ACHN (cell line): ENCODE measurements at places on chromosomes 5 and 9.

- no peak for DNase-seq
These were observed 20.4 kb upstream of the ZNF354B start for GRCh38 chr5:178839319-178839704.

DNA sequence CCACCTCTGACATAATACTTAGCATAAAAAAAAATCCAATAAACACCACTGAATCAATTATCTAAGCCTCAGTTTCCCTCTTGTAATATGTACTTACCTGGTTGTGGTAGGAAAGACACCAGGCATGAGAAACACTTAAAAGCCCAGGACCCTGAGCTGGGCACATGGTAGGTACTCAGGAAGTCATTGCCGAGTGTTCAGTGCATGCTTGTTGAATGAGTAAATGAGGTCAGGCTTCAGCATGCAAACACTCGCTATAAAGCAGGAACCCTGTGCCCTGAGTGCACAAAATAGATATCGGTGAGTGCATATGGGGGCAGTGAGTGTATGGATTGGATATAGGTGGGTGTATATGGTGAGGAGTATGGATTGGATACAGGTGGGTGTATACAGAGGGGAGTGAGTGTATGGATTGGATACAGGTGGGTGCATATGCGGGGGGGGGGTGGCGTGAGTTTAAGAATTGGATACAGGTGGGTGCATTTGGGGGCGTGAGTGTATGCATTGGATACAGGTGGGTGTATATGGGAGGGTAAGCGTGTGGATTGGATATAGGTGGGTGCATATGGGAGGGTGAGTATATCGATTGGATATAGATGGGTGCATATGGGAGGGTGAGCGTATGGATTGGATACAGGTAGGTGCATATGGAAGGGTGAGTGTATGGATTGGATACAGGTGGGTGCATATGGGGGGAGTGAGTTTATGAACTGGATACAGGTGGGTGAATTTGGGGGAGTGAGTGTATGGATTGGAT, 194.3 kb upstream of the MSX2 start:
- DNase-seq, result no peak

GRCh38 chr5:3489239-3489843, 106.3 kb upstream of the IRX1 start:
- no peak for DNase-seq

DNA sequence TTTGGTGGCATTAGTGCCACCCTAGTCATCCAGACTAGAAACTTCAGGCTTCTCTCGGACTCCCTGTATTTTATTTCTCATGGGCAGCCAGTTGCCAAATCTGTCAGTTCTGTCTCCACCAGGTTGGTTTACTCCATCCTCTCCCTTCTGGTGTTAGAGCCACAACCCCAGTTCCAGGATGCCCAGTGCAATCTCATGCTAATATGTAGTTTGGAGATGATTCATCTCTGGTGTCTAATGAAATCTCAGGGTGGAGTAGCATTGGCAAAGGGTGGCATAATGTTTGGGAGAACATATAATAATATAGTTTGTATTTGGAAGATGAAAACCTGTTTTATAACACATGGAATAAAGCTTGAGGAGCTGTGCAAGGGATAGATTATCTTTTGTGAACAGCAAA, 30.2 kb downstream of the SLC46A2 start:
- no peak for DNase-seq

- no peak for DNase-seq
These were observed 57.6 kb downstream of the TMOD1 start for GRCh38 chr9:97559111-97559514.

GRCh38 chr5:142692321-142692894, 6.5 kb upstream of the FGF1 start:
- DNase-seq, result no peak

DNA sequence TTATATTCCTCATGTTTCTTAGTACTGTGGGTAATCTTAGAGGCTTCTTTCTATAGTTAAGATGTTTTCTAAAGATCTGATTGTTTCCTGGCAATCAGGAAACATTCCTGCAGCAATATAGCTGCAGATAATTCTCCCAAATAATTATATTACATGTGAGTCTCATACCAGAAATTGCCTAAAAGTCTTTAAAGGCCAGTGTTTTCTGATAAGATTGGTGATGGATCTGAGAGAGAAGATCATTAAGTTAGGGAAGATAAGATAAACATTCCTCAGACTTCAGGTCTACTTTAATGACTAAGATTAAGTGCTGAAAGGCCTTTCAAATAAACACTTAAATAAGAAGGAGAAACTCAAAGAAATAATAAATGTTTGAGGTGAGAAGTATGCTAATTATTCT, 107.7 kb upstream of the DAB2 start:
- no peak for DNase-seq

GRCh38 chr9:130557077-130557468, 22.3 kb upstream of the FUBP3 start:
- no peak for DNase-seq

GRCh38 chr9:136546697-136547501, 1.1 kb upstream of the NOTCH1 start:
- peak; percentile 51 for DNase-seq

DNA sequence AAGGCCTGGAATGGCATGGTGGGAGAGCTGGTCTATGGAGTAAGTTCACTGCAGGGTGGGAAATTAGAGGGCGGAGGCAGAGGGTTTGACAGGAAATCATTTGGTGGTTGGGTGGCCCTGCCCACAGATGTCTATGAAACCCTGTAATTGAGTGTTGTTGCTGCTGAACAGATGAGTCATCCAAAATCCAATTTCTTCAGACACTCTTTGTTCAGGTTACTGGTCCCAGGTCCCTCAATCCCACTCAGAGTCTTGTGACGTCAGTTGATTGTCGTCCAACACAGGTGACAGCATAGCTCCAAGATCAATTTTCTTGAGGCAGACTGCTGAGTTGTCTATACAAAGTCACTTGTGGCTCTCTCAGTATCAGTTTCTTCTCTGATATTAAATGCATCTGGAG, 208.6 kb downstream of the GRIA1 start:
- DNase-seq, result no peak

DNA sequence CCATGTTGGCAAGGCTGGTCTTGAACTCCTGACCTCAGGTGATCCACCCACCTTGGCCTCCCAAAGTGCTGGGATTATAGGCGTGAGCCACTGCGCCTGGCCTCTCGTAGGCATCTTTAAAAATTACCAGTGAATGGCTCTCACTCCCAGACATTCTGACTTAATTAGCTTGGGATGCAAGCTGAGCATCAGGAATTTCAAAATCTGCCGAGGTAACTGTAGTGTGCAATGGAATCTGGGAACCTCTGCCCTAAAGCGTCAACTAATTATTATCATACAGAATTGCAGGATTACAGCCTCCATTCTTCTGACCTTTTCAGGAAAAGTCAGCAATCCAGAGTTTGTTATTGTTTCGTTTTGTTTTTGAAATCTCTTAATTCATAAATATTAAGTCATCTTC, 213.4 kb upstream of the DMAC1 start:
- no peak for DNase-seq

DNA sequence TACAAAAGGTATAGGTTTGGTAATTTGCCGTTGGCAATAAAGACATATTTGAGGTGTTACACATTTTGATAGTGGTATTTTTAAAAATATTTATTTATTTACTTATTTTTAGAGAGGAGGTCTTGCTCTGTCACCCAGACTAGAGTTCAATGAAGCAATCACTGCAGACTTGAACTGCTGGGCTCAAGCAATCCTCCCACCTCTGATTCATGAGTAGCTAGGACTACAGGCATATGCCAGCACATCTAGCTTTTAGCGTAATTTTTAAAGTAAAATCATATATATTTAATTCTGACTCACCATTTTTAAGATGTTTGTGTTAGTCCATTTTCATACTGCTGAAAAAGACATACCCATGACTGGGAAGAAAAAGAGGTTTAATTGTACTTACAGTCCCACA, 1974.3 kb downstream of the EFNA5 start:
- no peak for DNase-seq

- DNase-seq, result no peak
These were observed 32.3 kb upstream of the FIBCD1 start for GRCh38 chr9:130971294-130971849.

DNA sequence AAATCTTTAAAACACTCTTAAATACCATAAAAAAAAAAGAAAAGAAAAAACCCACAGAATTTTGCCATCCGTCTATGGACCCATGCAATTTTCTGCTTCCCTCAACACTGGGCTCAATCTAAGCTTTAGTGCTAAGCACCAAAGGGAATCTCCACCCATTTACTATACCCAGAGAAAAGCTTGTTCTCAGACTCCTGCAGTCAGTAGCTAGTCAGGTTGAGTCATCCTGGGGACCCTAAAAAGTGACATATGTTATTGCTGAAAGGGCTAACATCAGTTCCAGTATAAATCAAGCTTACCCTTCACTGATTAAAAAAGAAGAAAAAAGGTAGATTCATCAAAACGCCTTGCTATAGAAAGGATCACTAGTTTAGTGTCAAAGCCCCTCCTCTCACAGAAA, 177.6 kb downstream of the MUSK start:
- DNase-seq, result no peak

GRCh38 chr9:74810200-74810599, 77.5 kb downstream of the TRPM6 start:
- no peak for DNase-seq

DNA sequence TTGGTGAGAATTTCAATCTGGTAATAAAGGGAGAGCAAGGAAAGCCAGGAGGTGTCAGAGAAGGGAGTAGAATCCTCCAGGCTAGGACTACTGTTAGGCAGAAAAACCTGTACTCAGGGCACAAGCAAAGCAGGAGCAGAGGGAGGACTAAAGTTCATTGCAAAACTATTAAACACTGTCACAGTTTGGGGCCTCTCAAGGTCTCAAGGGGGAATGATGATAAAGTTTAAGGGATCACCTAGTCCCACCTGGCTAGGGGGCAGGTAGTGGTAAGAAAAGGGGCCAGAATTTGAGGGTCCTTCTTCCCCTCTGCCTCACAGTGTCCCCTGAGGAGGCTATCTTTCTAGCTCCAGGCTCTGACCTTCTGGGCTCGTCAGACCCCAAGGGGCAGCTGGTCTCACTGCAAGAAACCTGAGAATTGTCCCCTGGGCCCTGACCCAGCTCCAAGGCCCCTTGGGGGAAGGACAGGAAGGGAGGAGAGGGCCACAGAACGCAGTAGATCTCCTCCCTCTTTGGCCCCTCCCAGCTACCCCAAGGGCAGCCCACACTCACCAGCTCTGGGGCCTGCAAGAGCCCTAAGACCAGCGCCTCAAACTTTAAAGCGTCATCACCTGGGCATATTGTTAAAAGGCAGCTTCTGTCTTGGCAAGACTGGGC, 974 bp downstream of the CCDC69 start:
- DNase-seq, result no peak

GRCh38 chr5:133728475-133728874, 116.1 kb upstream of the FSTL4 start:
- DNase-seq, result no peak

DNA sequence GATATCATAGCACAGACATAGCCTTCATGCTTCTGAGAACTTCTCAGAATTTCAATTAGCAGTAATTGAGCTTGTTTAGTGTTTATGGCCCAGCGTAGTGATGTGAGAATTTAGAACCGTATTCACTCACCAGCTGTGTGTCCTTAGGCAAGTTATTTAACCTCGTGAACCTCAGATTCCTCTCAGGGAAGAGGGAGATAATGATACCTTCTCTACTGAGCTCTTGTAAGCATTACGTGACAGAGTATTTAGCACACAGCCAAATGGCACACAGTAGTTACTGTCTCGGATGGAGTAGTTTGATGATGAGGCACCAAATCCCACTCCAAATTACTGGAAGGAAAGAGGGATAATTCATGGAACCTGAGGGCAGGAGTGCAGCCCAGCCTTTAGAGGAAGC, 429.3 kb downstream of the CCDC171 start:
- DNase-seq, result no peak

DNA sequence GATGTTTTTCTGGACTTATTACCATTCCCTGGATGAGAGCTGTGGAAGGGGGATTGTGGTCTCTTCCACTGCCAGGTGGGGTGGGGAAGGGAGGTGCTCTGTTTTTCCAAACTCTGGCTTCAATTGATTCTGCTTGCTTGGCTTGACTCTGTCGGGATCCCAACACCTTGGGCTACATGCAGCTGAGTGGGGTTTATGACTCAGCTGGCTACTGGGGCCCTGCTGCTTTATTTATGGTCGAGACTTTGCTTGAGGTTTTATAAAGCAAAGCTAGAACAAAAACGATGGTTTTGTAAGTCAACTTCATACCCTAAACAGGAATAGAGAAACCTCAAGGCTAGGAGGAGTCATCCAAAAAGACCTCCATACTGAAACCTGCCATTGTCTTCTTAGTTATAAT, 76.3 kb downstream of the AOPEP start:
- DNase-seq, result no peak

- no peak for DNase-seq
These were observed 131.4 kb upstream of the IRX4 start for GRCh38 chr5:2014058-2014610.

GRCh38 chr5:27938989-27939388, 900.6 kb upstream of the CDH9 start:
- DNase-seq, result no peak

- no peak for DNase-seq
These were observed 96.0 kb upstream of the PRR16 start for GRCh38 chr5:120367896-120368634.

DNA sequence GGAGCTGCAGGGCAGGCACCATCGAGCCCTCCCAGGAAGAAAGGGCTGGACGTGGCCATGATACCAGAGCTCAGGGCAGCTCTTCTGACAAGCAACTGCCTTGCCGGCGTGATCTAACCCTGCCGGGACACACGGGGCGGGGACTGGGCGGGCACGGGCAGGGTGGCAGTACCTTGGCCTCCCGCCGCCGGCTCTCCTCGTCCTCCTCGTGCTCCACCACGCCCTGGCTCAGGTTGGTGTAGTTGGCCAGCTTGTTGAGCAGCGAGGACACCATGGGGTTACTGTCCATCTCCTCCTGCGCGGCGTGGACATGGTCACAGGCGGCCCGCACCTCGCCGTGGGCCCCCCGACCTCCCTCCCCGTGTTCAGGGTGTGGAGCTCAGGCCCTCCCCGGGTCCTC, 18.5 kb downstream of the SLC12A7 start:
- DNase-seq, result no peak

GRCh38 chr9:100303747-100304146, 49.0 kb downstream of the TEX10 start:
- no peak for DNase-seq

GRCh38 chr5:153584126-153584959, 93.9 kb downstream of the GRIA1 start:
- DNase-seq, result no peak

DNA sequence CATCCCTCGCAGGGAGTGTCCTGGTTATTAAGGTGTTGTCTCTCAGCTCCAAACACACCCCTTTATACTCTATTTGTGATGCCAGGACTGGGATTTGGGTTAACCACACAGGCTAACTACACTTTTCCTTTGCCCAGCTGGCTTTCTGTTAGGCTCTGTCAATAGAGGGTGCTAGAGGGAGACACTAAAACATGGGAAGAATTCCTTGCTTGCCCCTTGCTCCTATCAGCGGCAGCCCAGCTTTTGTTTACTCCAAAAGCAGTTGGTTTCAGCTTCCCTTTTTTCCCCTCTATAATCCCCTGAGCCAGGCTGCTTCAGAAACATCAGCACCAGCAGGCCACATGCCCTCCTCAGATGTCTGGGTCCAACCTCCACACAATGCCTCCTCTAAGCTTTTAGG, 297.1 kb downstream of the KCTD16 start:
- DNase-seq, result peak; percentile 55

- DNase-seq, result no peak
These were observed 110.4 kb upstream of the GRHPR start for GRCh38 chr9:37311938-37312708.

GRCh38 chr9:131899296-131900228, 159.7 kb upstream of the RAPGEF1 start:
- no peak for DNase-seq
